ENCODE measurements at places on chromosomes 5 and 9.

DNA sequence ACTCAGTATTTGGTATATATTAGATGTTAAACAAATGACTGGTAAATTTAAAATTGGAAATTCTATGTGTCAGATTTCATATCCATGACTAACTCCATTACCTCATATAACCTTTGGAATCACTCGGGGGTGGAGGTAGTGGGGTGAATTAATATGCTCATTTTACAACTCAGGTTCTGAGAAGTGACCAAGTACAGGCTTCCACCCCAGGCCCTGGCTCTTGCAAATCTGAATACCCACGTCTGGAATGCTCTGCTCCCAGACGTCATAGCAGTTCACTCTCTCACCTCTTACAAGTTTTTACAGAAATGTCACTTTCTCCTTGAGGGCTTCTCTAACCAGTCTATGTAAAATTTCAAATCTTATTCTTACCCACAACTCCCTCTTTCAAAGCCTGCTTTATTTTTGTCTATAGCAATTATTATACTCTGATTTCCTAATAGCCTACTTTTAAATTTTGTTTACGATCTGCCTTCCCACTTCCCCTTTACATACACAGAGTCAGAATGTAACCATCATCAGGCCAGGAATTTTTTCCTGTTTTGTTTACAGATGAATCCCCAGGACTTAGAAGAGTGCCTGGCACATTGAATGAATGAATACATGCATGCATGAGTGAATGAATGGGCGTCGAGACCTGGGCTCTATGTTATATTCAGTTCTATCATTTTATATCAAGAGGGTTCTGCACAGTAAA, 134.1 kb upstream of the IFNE start:
- no peak for DNase-seq

GRCh38 chr5:14545308-14545707, 36.3 kb upstream of the OTULINL start:
- no peak for DNase-seq

DNA sequence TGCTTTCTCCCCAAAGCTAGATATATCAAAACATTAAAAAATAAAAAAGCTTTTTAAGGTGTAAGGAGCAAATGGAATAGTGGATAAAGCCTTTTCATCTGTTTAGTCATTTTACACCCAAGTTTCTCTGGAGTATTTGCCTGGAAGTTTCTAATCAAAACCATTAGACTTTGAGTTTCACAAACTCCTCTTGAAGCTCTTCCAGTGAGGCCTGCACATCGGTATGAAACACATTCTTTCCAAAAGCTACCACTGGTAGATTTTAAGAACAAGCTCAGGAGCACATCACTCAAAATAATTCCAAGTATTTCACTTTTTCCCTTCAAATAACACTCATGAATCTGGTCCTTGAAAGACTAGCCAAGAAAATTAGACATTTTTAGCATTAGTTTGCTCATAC, 5.7 kb downstream of the TRIM52 start:
- no peak for DNase-seq

DNA sequence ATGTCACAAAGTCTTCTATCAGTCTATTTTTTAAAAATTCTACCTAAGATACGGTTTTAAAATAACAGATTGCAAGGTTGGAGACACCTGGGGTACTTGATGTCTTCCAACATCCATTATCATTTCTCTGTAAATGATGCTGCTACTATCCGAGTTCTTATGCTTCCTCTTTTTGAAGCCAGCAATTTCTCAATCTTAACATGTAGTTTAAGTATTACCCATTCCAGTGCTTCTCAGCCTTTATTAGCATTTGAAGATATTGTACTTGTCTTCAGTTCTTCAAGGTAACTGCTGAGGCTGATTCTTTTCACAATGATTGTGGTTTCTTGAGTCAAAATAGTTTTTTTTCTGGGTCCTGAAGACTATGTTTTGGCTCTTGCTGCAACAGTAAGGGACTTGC, 96.4 kb upstream of the SELENOP start:
- DNase-seq = peak; percentile 25

- no peak for DNase-seq
Observed at GRCh38 chr9:83477571-83477970, 60.6 kb downstream of the FRMD3 start.

- peak; percentile 85 for DNase-seq
Observed at GRCh38 chr5:134904610-134905245, at the start of gene PCBD2. Gene PCBD2, plus strand, starts transcription at chr5:134905131. Its CDS starts 9 bp downstream, at chr5:134905140.

- no peak for DNase-seq
Observed at GRCh38 chr9:71758785-71759184, 9.5 kb downstream of the CEMIP2 start.

DNA sequence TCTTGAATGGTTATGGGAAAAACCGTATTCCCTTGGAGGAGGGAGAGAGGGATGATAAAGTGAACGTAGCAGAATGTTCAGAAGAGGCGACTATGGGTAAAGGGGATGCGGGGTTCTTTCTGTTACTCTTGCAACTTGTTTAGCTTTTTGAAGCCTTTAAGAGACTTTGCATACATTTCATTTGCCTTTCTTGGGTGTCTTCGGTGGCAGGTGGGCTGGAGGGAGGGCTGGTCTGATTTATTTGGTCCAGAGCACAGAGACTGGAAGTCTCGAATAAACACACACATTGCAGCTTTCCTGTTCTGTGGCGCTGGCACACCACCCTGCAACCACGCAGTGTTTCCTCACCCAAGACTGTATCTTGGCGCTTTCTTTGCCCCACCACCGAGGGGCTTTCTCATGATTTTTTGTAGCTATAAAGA, 23.2 kb downstream of the TTF1 start:
- DNase-seq = no peak

GRCh38 chr9:89801742-89802670, 197.2 kb downstream of the GADD45G start:
- no peak for DNase-seq

GRCh38 chr5:138698713-138699112, 54.5 kb upstream of the CTNNA1 start:
- no peak for DNase-seq

DNA sequence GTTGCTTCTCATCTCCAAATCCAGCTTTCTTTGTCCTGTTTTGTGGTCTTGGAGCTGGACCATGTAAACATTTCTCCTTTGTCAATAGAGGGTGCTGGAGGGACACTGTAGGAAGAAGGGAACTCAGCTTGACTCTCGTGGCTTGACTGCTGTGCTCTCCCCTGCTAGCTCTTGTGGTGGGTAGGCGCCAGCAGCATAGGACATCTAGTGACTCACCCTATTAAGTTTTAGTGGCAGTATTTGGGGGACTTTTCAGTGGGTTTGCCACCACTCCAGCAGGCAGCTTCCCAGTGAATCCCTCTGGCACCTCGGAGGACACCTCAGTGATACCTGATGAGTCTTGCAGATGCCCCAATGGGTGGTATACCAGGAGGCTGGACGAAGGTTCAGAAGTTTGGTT, 97.8 kb downstream of the TSSK1B start:
- no peak for DNase-seq

DNA sequence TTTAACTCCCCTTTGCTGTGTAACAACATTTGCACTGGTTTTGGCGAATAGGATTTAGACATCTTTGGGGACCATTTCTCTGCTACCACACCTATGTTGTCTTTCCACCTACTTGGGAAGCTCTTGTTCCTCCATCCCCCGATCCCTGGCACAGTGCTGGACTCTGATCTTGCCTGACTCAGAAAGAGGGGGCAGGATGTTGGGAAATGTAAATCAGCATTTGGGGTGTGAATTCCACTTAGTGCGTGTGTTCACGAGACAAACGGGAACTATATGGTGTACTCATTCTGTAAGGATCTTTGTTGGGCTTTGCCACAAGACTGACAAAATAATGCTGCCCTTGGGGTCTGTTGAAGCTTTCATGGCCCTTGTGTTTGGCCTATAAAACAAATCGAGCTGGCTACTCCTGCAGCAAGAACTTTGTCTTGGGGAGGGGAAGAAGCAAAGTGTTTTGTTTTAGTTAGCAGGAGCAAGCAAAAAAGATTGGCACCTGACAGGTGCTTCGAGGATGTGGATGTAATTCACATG, 18.5 kb downstream of the TMEM268 start:
- no peak for DNase-seq

GRCh38 chr5:78056901-78057514, 237.5 kb downstream of the AP3B1 start:
- no peak for DNase-seq

- DNase-seq = no peak
Observed at GRCh38 chr5:9513827-9514226, 32.0 kb downstream of the SEMA5A start.

GRCh38 chr9:132878695-132879456, at the start of gene SPACA9:
Gene SPACA9, plus strand, starts transcription at chr9:132878898. Its CDS starts 5,050 bp downstream, at chr9:132883948.
- no peak for DNase-seq

GRCh38 chr5:143761663-143762062, 50.3 kb upstream of the HMHB1 start:
- no peak for DNase-seq

- no peak for DNase-seq
Observed at GRCh38 chr9:922731-923130, 53.7 kb upstream of the DMRT3 start.

GRCh38 chr5:73095564-73096238, 24.7 kb upstream of the TMEM171 start:
- DNase-seq = no peak

DNA sequence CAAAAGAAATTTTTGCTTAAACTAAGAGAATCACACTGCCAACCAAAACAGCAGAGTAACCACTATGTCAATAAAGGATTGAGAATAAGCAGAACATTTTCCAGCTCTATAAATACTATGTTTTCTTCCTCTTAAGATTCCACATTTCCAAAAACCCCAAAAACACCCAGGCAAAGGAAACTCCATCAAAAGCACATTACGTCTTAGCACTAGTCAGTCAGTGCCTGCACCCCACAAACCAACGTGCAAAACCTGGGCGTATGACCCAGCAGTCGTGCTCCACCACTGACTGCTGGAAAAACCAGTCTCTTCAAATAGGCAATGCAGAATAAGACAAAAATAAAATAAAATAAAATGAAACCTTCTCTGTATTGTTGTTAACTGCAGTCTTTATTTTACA, 85.3 kb downstream of the GNAQ start:
- DNase-seq = no peak

GRCh38 chr5:82152978-82153481, 125.1 kb downstream of the RPS23 start:
- DNase-seq = no peak

- no peak for DNase-seq
Observed at GRCh38 chr5:132492386-132493125, 2.0 kb upstream of the IRF1 start.

- DNase-seq = peak; percentile 37
Observed at GRCh38 chr5:24899180-24899579, 254.4 kb upstream of the CDH10 start.

DNA sequence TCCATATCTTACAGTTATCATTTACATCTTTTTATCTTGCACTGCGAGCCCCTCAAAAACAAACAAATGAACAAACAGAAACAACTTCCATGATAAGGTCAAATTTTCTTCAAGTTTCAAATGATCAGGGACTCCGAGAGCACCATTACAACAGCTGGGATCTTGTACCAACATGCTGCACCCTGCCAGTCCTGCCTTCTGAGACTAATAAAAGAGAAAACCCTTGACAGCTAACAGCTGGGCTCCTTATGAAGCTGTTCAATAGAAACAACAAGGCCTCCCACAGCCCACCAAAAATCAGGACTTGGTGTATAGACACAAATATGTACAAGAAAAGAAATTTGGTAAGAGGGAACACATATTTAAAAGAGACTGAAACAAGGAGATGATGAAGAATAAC, 985.3 kb upstream of the DMAC1 start:
- no peak for DNase-seq

DNA sequence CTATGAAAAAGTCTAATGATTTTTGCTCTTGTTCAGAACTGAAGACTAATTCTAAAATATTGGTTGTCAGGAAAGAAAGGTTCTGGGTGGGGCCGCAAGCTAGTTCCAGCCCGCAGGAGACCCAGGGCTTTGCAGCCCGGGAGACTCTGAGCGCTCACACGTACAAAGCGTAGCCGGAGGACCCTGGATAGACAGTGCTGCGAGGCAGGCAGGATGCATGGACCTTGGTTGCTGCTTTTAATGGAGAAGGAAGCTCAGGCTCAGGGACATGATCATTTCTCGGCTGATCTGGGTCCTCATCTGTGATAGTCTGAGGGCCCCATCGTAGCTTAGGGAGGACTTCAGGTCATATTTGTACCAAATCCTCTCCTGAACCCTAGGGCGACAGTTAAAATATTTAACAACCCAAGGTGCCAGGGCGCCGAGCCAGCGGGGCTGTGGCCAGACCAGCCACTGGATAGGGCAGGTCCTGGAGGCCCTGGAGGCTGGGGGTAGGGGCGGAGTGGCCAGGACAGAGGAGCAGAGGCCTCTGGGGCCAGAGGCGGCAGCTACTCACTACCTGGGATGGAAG, 70.1 kb upstream of the UNC5A start:
- DNase-seq = no peak

DNA sequence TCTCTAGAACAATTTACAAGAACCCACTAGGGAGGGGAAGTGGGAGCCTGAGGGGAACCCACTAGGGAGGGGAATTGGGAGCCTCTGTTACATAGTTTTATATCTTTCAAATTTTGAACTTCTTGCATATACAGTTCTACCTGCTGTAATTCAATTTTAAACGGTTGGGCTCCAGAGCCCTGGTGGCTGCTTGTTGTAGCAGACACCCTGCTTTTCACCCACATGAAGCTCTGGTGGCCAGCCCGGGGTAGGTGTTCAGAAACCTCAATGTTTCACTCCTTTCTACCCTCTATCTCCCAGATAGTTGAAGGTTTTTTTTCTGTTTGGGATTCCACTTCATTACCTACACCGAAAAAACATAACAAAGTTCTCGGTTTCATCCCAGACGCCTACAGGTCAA, 124.4 kb downstream of the TMEM174 start:
- DNase-seq = no peak

GRCh38 chr5:68269820-68270219, 54.3 kb downstream of the PIK3R1 start:
- no peak for DNase-seq

DNA sequence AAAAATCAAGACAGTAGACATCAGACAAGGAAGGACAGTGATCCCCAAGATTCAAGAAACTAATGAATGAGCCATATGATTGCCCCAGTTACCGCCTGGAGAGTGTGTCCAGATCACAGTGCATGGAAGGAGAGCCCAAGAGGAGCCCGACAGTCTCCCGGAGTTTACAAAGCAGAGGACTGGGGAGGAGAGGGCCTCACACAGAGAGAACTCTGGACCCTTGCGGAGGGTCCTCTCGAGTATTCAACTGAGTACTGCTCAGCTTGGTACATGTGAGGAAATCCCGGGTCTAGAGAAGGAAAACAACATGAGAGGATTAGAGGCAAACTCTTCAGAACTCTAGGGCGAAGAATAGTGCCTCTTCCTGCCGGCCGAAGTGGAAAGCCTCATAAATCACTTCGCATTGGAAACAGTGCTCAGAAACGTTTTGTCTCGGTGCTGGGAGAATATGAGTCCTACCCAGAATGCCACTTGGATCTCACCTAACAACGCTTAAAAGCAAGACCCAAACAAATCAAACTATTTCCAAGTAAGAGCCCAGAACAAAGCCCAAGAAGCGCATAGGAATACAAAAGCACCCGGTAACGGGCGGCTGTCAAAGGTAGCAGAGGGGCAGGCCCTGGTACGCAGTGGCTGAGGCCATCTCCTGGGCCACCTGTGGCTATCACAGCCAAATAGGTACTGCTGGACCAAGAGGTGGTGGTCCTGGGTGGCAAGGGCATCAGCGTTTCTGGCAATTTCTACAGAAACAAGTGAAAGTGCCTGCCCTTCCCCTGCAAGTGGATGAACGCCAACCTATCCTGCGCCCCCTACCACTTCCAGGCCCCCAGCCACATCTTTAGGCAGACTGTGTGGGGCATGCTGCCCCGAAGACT, 36.0 kb downstream of the FAM78A start:
- no peak for DNase-seq

- no peak for DNase-seq
Observed at GRCh38 chr9:99119976-99120655, 15.2 kb downstream of the TGFBR1 start.
